ENCODE measurements at places on chromosomes 4 and X.

- no peaks in the 10 kb centered on the region for H3K27me3 ChIP-seq
- H3K4me1 ChIP-seq = peaks cover 15% of the 10 kb centered on the region
- no peak overlapping the region for H3K27ac ChIP-seq
- no peaks in the 10 kb centered on the region for H3K36me3 ChIP-seq
- DNase-seq = no peak
- H3K4me3 ChIP-seq = no peak overlapping the region
Measured at GRCh38 chr4:72951628-72952027, 117.9 kb downstream of the COX18 start.

GRCh38 chr4:122219356-122219755 lies 67.2 kb downstream of the BLTP1 start:
- H3K4me3 ChIP-seq = no peak overlapping the region
- no peaks in the 10 kb centered on the region for H3K4me1 ChIP-seq
- H3K36me3 ChIP-seq = peaks cover 17% of the 10 kb centered on the region
- no peak overlapping the region for H3K27ac ChIP-seq

GRCh38 chr4:126697748-126698147 lies 935.0 kb upstream of the INTU start:
- peaks cover 68% of the 10 kb centered on the region for H3K4me1 ChIP-seq
- DNase-seq = peak; percentile 74
- H3K36me3 ChIP-seq = no peaks in the 10 kb centered on the region

DNA sequence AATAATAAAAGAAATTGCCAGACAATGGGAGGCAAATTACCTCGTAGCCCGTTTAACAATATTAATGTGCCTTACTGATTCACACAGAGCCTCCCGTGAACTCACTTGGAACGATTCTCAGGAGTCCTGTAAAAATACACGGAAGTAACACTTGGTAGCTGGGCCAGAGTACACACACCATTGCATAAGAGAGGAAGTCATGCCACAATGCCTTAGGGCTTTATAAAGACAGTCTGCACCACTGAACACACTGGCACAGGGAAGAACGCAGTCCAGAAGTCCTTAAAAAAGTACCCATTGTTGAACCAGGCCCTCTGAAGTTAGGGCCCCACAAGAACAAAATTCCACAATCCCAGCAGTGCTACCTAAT lies 15.1 kb downstream of the SLC2A9 start:
- H3K4me1 ChIP-seq = peaks cover 26% of the 10 kb centered on the region
- no peaks in the 10 kb centered on the region for H3K36me3 ChIP-seq
- H3K27me3 ChIP-seq = peaks cover 2% of the 10 kb centered on the region
- DNase-seq = peak; percentile 32

DNA sequence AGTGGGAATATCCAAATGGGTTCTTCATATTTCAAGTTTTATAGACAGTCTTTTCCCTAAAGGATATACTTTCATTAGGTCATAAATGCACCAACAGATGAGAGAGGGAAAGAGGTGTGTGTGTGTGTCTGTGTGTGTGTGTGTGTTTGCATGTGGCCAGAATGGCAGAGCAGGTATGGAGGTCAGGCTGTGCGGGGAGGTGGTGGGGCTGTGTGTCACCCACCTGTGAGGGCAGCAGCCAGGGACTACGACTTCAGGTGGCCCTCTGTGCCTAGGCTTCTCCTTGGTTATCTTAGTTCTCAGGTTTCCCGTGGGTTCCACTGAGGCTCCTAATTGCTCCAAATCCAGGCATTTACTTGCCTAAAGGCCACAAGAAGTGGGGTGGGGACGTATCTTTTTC lies 14.6 kb downstream of the HAND2 start:
- H3K4me3 ChIP-seq = no peak overlapping the region
- H3K27ac ChIP-seq = no peak overlapping the region
- no peak for DNase-seq
- H3K27me3 ChIP-seq = peaks cover 32% of the 10 kb centered on the region
- H3K4me1 ChIP-seq = no peaks in the 10 kb centered on the region

- no peaks in the 10 kb centered on the region for H3K36me3 ChIP-seq
- no peak overlapping the region for H3K4me3 ChIP-seq
- peaks cover 2% of the 10 kb centered on the region for H3K27me3 ChIP-seq
- no peak for DNase-seq
- H3K27ac ChIP-seq = no peak overlapping the region
- no peaks in the 10 kb centered on the region for H3K4me1 ChIP-seq
Measured at GRCh38 chrX:13499736-13500135, 69.7 kb upstream of the EGFL6 start.

DNA sequence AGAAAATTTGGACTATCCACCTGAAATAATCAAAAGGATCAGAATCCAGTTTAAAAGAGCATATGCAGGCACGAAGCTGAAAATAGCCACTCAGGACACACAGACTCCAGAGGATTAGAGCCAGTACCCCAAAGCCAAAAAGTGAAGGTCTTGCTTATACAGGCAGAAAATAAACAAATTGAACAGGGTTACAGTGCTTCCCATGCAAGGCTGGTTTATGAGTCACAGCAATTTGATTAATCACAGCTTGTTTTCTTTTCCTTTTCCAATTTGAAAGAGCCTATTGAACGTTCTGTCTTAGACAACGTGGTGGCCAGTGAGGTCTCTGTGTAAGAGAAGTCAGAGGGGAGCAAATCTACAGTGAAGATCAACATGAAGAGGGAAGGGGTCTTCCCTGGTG lies 10.2 kb downstream of the HGFAC start:
- peak; percentile 60 for DNase-seq
- H3K36me3 ChIP-seq = peaks cover 20% of the 10 kb centered on the region
- peaks cover 7% of the 10 kb centered on the region for H3K27me3 ChIP-seq
- H3K27ac ChIP-seq = peak overlapping the region; percentile 3
- peaks cover 13% of the 10 kb centered on the region for H3K4me1 ChIP-seq
- H3K4me3 ChIP-seq = peak overlapping the region; percentile 1
